ENCODE measurements at places on chromosomes 1 and 21. TPM values are rescaled to one million over a fixed set of nuclear protein-coding genes. Genes with fewer than 3 reads are reported as not detected.

GRCh38 chr1:37946703-37947360 is at the start of gene INPP5B:
INPP5B (minus strand) TSS chr1:37947053; CDS start chr1:37946308, 745 bp downstream.
- DNase-seq = peak; percentile 92

DNA sequence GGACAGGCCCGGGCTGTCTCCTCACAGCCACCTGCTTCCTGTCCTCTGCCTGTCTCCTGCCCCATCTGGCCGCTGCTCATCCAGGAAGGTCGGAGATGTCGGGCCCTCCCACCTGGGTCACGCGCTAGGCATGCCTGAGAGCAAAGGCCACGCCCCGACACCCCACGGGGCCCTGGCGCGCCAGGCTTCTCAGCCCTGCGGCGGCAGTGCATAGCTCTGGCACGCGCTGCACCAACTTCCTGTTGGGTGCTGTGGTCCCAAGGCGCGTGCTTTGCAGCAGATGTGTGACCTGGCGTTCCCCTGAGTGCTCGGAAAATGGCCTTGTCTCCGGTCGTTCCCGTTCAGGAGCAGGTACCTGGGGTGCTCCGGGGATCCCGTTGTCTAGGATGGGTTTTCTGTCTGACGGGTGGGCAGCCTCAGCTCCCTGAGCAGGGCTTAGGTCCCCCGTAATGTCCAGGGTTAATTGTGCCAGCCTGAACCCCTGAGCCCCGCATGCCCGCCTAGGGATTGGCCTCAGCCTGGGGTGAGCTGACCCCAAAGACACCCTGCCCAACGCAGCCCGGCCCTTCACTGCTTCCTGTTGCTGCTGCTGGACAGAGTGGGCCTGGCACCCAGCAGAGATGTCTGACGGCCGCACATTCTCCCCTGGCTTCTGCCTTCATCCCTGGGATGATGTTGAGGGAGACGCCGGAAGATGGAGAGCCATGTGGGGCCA is 19.4 kb upstream of the KCNAB2 start:
- peak; percentile 16 for DNase-seq

DNA sequence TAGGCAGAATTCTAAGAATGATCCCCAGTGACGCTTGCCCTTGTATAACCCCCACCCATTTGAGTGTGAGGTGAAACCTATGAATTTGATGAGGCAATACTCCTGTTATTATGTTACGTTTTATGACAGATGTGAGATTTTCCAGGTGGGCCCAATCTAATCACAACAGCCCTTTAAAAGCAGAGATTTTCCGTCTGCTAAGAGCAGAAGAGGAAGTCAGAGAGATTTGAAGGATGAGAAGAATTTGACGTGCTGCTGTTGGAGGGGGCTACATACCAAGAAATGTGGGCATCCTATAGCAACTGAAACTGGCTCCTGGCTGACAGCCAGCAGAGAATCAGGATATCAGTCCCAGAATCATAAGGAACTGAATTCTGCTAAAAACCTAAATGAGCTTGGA is 2.4 kb upstream of the SLC19A2 start:
- no peak for DNase-seq

GRCh38 chr1:94971491-94971924 is 44.6 kb upstream of the CNN3 start:
- DNase-seq = peak; percentile 52

GRCh38 chr1:42962641-42963377 is 4.1 kb upstream of the SLC2A1 start:
- no peak for DNase-seq

DNA sequence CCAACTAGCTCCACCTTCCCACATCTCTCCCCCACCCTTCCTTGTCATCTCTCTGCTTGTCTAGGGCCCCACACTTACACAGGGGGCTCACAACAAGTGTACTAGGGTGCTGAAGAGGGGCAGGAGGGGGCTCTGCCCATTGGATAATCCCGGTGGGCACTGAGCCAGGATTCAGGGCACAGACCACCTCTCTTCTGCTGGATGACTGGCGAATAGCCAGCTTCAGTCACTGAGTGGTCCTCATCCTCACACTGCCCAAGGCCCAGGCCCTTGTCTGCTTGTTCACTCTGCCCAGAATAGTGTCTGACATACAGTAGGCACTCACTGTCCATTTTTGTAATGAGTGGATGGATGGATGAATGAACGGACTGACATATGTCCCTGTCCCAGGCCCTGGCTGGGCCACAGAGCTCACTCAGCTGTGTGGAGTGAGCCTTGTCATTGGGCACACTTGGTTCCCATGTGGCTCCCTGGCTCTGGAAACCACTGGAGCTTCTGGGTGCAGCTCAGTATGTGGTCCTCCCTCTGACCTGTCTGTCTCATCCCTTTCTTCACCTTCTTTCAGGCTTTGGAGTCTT is 36.6 kb downstream of the FOXO6 start:
- no peak for DNase-seq

- DNase-seq = no peak
Measured at GRCh38 chr1:80624682-80625081, 1176.1 kb upstream of the ADGRL2 start.

DNA sequence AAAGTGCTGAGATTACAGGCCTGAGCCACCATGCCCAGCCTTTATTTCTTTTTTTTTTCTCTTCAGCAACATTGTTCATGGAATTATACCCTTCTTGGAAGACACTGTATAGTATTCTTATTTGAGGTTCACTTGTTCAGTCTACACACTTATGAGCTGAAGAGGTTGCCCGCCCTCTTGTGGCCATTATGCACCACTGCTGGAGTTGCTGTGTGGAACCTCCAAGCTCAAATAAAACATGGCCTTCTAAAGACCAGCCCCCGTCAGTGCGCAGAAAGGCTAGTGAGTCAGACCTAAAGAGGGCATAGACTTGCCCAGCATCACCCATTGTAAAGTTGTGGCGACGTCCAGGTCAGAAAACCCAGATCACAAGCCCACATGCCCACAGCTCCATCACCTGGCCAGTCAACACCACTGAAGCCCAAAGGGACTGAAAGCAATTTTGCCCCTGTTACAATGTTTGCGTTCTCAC is 20.4 kb downstream of the LURAP1 start:
- peak; percentile 95 for DNase-seq

GRCh38 chr1:90074137-90074536 is 79.2 kb downstream of the ZNF326 start:
- DNase-seq = no peak

GRCh38 chr1:223455470-223455869 is 62.3 kb downstream of the CCDC185 start:
- no peak for DNase-seq

The SZT2 gene
- 24.8 TPM for total RNA-seq

The KPRP gene
- not detected for total RNA-seq

All from dermis blood vessel endothelial cell (primary cell).